ENCODE measurements at places on chromosomes 3 and 15.

GRCh38 chr3:12336099-12336498 is 47.2 kb downstream of the PPARG start:
- no peak for DNase-seq

- no peak for DNase-seq
Measured at GRCh38 chr3:127113571-127113891, 79.4 kb upstream of the PRR23E start.

GRCh38 chr3:94693997-94694640 is 631.3 kb downstream of the NSUN3 start:
- DNase-seq: no peak

DNA sequence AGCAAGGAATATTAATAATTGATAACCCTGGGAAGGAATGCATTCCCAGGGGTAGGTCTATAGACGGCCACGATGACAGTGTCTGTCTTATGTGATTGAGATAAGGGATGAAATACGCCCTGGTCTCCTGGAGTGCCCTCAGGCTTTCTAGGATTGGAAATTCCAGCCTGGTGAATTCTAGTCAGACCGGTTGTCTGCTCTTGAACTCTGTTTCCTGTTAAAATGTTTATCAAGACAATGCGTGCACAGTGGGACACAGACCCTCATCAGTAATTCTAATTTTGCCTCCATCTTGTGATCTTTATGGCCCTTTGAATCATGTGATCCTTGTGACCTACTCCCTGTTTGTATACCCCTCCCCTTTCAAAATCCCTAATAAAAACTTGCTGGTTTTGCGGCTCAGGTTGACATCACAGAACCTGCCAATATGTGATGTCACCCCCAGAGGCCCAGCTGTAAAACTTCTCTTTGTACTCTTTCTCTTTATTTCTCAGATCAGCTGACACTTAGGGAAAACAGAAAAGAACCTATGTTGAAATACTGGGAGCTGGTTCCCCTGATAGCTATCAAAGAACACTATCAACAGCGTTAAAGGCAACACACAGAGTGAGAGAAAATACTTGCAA is 183.3 kb downstream of the PDE8A start:
- no peak for DNase-seq

GRCh38 chr15:45892182-45892581 is 257.4 kb downstream of the SQOR start:
- DNase-seq: no peak

DNA sequence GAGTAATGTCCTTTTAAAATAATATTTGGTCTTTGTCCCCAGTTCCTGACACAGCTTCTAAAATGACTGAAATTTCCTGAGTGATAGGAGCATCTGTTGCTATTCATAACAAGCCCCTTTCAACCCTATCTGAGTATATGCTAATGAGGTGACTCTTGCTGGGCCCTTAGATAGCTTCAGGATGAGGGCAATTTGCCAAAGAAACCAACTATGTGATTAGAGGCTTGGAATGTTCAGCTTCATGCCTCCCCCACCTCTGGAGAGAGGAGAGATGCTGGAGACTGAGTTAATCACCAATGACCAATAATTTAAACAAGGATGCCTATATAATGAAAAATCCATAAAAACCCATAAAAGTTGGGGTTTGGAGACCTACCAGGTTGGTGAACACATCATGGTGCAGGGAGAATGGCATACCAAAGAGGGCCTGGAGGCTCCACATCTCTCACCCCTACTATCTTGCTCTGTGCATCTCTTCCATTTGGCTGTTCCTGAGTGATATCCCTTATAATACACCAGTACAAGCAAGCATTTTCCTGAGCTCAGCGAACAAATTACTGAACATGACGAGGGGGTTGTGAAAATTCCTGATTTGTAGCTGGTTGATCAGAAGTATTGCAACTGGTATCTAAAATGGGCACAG is 189.2 kb downstream of the ECT2 start:
- no peak for DNase-seq

GRCh38 chr3:108420926-108421325 is 89.5 kb downstream of the MYH15 start:
- DNase-seq: no peak

GRCh38 chr15:71124937-71125790 is 9.9 kb downstream of the THSD4 start:
- DNase-seq: no peak

DNA sequence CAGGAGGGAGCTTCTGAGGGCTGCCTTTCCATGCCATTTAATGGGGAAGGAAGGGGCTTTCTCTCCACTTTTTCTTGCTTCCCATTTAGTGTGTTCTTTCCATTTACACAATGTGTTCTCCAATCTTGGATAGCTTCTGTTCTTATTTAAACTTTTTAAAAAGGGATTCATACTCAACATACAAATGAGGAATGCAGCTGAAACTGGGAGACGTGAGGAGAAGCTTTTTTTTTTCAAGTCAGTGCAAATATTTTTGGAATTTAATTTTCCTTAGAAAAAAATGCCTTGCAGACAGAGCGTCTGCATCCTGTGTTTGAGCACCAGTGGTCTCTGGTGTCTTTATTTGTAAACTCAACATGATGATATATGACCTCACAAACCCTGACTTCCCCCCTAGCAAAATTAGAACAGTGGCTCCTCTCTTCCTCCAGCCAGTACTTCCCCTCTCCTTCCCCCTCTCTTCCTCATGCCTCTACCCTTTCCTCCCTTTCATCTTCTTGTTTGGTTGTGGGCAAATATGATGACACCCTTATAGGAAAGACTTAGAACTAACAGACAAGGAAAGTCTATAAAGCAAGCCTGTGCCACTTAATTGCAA is 48.1 kb upstream of the PCSK6 start:
- no peak for DNase-seq

GRCh38 chr3:148205977-148206376 is 491.7 kb upstream of the AGTR1 start:
- DNase-seq: no peak

DNA sequence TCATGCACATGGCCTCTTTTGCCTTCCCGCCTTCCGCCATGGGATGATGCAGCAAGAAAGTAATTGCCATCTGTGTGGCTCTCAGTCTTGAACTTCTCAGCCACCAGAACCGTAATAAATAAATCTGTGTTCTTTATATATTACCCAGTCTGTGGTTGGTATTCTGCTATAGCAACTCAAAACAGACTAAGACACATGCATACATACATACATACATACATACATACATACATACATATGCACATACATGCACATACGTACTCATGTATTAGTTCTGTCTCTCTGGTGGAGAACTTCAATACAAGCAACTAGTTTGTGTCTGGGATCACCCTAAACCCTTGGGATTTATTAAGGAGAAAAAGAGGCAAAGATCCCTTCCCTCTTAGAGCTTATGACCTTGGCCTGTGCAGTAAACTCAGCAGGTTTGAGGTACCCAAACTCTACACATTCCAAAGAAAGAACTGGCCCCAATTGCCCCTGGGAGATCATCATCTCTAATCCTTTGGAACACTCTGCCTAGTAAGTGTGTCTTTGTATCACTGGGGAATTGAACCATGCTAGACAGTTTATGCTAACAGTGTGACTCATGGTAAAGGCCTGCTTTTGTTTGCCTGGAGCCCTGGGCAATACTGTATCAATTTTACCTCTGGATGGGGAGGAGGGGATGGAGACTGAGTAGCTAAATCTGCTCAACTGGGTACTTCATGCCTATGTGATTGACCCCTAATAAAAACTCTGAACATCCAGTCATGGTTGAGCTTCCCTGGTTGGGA is 115.6 kb upstream of the LMCD1 start:
- DNase-seq: no peak

- DNase-seq: no peak
Measured at GRCh38 chr15:96406291-96406690, 75.8 kb downstream of the NR2F2 start.

DNA sequence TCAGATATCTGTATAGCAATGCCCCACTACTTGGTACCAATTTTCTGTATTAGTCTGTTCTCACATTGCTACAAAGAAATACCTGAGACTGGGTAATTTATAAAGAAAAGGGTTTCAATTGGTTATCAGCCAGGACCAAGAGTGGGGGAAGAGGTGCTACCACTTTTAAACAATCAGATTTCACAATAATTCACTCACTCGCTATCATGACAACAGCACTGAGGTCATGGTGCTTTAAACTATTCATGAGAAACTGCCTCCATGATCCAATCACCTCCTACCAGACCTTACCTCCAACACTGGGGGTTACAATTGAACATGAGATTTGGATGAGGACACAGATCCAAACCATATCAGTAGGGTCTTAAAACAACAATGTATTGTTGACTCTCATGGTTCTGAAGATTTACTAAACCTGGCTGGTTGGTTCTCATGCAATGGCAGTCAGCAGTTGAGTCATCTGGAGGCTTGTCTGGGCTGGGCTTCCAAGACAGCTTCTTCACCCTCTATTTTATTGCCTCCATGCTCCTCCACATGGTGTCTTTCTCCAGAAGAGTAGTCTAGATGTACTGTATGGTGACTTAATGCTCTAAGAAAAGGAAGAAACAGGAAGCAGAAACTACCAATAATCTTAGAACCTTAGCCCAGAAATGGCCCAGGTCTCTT is 21.2 kb upstream of the TM4SF4 start:
- DNase-seq: no peak

DNA sequence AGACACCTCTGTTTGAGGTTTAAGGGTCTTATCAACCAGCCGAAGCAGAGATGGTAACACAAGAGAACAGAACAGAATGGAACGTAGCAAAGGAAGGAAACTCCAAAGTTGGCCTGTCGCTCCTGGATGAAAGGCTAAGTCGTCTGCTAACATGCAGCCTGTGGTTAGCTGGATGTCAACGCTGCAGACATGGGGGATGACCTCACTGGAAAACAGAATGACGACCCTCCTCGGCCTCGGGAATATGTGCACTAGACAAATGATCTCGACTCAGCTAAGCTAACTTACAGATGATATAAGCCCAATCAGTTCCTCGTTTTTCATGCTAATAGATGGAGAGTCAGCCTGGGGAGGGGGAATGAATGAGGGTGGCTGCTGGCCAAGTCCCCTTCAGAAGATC is 177.8 kb upstream of the LRTM1 start:
- DNase-seq: no peak

- no peak for DNase-seq
Measured at GRCh38 chr3:142618917-142619461, 22.8 kb downstream of the PLS1 start.

- peak; percentile 98 for DNase-seq
Measured at GRCh38 chr3:119702530-119703527, at the start of gene CFAP91. Gene CFAP91, plus strand, starts transcription at chr3:119703022. Its CDS starts 77 bp downstream, at chr3:119703099.

DNA sequence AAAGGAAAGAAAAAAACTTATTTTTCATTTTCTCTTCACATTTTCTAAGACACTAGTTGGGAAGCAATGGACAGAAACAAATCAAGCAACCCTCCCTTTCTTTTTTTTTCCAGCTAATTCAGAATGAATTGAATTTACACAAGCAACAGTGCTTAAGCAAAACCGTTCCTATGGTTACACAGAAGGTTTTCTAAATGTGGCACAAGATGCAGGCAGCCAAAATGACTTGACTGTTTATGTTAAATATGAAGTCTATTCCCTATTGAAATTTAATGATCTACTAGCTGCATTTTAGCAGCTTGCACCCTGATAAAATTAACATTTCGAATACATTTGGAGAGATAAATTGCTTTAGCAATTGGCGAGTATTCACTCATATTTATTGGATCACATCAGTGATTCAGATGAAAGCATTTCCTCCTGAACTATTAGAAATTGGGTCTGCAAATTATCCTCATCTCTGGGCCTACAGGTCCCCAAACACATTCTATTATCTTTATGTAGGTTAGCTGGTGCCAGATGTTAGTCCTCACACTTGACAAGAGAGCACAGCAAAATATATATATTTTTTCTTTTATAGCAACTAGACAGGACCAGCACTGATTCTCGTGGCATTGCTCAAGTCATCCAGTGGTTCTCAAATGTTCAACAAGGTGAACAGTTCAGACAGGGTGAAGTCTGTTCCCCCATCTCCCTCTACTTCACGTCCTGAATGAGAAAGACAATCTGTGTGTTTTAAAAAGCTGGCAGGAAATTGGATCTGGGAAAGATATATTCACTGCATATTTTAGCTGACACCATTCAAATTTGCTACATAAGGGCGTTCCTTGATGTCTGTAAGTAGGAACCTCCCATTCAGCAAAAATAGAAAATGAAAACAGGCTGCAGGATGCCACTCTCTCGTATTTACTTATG is 463.6 kb upstream of the KCNMB2 start:
- no peak for DNase-seq

- no peak for DNase-seq
Measured at GRCh38 chr15:78406016-78406585, 31.9 kb upstream of the IREB2 start.

DNA sequence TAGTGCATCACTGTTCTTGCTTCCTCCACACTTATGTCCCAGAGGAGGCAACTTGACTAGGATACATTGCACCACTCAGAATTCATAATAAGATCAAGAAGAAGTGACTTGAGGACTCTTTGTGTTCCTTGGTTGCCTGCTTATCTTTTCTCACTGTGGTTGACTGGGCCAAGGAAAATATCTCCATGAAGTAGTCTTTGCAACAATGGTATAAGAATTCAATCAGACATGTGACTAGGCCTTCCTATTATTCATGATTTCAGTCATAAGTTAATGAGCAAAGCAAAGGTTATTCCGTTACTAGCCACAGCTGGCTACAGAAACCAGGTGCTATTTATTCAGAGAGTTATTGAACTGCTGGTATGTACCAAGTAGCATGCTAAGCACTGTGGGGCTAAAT is 359.3 kb downstream of the RORA start:
- DNase-seq: no peak

GRCh38 chr3:6147883-6148282 is 713.0 kb upstream of the GRM7 start:
- DNase-seq: no peak

- no peak for DNase-seq
Measured at GRCh38 chr3:17672506-17672905, 69.9 kb downstream of the TBC1D5 start.

DNA sequence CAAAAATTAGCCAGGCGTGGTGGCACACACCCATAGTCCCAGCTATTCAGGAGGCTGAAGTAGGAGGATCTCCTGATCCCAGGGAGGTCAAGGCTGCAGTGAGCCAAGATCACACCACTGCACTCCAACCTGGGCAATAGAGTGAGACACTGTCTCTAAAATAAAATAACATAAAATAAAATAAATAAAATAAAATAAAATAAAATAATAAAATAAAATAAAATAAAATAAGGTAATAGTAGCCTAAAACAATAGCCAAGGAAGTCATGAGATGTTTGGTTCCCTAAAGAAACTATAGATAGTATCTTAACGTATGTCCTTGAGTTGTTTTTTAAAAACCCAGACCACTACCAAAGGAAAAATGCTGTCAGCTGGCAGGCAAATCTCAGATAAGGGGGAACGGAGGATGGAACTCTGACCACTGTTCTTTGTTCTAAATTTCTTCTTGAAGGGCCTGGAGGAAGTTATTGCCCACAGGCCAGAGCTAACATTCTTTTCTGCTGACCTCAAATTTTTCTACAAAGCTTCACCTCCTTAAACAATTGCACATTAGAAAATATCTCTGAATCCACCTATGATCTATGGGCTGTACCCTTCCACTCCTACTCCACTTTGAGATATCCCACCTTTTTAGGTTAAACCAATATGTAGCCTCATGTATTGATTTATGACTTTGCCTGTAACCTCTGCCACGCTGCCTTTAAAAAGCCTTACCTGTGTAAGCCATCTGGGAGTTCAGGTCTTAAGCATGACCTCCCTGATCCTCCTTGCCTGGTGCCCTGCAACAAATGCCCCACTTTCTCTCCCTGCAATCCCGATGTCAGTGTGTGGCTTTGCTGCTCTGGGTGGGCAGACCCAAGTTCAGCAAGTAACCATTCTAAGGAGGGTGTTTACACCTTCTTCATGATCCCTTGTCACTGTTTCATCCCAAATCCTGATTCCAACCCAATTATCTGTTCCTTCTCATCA is 126.2 kb upstream of the BHLHE40 start:
- no peak for DNase-seq

- DNase-seq: no peak
Measured at GRCh38 chr15:37536967-37537605, 397.4 kb upstream of the TMCO5A start.
